ENCODE measurements at places on chromosomes 7 and 10.

- H3K4me3 ChIP-seq = no peak overlapping the region
- no peaks in the 10 kb centered on the region for H3K4me1 ChIP-seq
- peak overlapping the region; percentile 53 for H3K27ac ChIP-seq
- no peaks in the 10 kb centered on the region for H3K36me3 ChIP-seq
- no peaks in the 10 kb centered on the region for H3K27me3 ChIP-seq
Observed at GRCh38 chr10:500876-501275, 188.6 kb downstream of the DIP2C start.

- peaks cover 100% of the 10 kb centered on the region for H3K4me1 ChIP-seq
- no peak for ATAC-seq
- H3K36me3 ChIP-seq = no peaks in the 10 kb centered on the region
- H3K27ac ChIP-seq = peak overlapping the region; percentile 90
Observed at GRCh38 chr7:55070271-55070743, 51.5 kb downstream of the EGFR start.

DNA sequence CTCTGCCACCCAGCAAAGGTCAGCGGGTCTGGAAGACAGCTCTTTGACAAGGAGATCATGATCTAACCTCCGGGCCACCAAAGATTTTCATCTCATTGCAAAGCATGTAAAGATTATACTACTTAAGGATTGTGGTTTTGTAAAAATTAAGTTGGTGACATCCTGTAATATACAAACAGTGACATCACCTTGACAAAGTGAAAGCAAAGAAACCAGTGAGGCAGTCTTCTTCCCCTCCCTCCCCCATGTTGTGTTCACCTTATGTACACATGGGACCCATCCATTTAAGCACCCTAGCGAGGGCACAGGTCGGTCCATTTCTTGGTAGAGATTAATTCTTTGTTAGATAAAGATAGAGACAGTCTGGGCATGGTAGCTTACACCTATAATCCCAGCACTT, 3.9 kb downstream of the MDH2 start:
- no peaks in the 10 kb centered on the region for H3K4me1 ChIP-seq
- ATAC-seq = no peak
- H3K27me3 ChIP-seq = no peaks in the 10 kb centered on the region
- no peak overlapping the region for H3K4me3 ChIP-seq
- H3K36me3 ChIP-seq = no peaks in the 10 kb centered on the region
- no peak overlapping the region for H3K27ac ChIP-seq

- no peak overlapping the region for H3K27ac ChIP-seq
- no peaks in the 10 kb centered on the region for H3K27me3 ChIP-seq
- no peak for ATAC-seq
- no peaks in the 10 kb centered on the region for H3K36me3 ChIP-seq
Observed at GRCh38 chr7:108813251-108814014, 243.8 kb downstream of the DNAJB9 start.

- H3K36me3 ChIP-seq = no peaks in the 10 kb centered on the region
- peaks cover 11% of the 10 kb centered on the region for H3K4me1 ChIP-seq
- no peak overlapping the region for H3K27ac ChIP-seq
- H3K27me3 ChIP-seq = no peaks in the 10 kb centered on the region
- no peak overlapping the region for H3K4me3 ChIP-seq
- ATAC-seq = no peak
Observed at GRCh38 chr7:74307738-74308505, 18.7 kb downstream of the CLIP2 start.

DNA sequence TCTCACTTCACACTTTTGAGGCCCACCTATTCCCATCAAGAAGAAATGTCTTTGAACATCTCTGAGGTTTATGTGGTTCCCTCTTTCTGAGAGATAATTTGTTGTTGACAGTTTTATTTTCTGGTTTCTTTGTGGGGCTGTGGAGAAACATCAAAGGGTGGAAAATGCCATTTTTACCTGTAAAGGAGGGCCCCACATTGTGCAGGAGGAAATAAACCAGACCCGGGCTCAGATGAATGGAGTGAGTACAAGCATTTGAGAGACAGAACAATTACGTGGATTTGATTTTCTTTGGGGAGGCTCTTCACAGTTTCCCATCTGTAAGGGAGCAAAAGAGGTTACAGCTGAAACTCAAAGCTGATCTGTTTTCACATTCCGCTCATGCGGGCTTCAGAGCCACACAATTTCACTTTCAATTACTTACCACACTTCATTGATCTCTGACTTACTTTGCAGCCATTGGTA, 29.8 kb downstream of the ITPRIP start:
- no peak overlapping the region for H3K4me3 ChIP-seq
- peaks cover 26% of the 10 kb centered on the region for H3K4me1 ChIP-seq
- H3K27ac ChIP-seq = peak overlapping the region; percentile 95
- H3K27me3 ChIP-seq = no peaks in the 10 kb centered on the region
- no peaks in the 10 kb centered on the region for H3K36me3 ChIP-seq
- ATAC-seq = no peak

DNA sequence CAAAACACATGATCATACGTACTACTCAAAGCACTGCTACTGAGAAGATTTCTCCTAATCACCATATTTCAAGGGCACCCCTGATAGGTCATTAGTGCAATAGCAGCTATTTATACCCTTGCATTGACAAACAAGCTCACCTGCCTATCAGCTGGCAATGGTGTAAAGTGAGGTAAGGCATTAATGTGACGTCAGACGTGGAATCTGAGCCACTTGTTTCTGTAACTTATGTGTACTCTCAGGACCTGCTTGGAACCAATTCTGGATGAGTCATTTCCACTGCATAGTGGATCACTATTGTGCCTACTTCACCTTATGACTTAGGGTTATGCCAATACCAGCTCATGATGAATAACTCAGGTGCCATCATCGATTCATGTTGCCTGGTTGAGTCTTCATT, 628.5 kb upstream of the CELF2 start:
- no peak overlapping the region for H3K4me3 ChIP-seq
- H3K27me3 ChIP-seq = no peaks in the 10 kb centered on the region
- H3K27ac ChIP-seq = no peak overlapping the region
- H3K4me1 ChIP-seq = no peaks in the 10 kb centered on the region
- no peaks in the 10 kb centered on the region for H3K36me3 ChIP-seq

DNA sequence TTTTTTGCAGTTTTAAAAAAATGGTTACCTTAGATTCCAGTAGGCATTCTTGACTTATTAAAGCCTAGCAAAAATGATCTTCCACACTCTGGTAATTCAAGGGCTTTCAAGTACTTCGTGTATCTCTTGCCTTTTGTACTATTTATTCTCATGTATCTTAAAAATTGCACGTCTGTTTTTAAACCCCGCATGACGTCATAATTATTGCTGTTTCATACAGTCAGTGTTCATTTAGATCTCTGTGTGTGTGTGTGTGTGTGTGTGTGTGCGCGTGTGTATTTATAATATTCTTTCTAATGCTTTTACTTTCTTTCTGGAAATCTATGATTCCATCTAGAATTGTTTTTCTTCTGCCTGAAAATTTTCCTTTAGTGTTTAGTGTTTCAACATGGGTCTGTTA, 234.2 kb downstream of the CCSER2 start:
- H3K36me3 ChIP-seq = no peaks in the 10 kb centered on the region
- no peaks in the 10 kb centered on the region for H3K4me1 ChIP-seq
- no peak for ATAC-seq
- H3K4me3 ChIP-seq = no peak overlapping the region
- peaks cover 40% of the 10 kb centered on the region for H3K27me3 ChIP-seq

DNA sequence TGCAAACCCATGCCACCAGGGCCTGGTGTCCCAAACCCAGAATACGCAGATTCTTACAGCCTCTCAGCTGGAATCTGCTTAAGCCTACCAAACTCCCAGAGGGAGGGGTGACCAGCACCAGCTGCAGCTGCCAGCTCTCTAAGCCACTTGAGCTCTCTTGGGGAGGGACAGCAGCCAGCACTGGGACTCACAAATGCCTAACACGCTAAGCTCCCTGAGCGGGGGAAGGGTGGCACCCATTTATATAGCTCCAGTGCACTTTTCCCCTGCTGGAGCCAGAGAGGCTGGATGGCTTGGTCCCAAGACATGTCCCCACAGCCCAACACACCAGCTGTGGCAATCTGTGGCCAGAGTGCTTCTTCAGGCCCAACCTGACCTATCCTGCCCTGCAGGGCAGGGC, 326.8 kb upstream of the NRG3 start:
- H3K27me3 ChIP-seq = no peaks in the 10 kb centered on the region
- H3K36me3 ChIP-seq = no peaks in the 10 kb centered on the region
- no peak overlapping the region for H3K4me3 ChIP-seq
- H3K27ac ChIP-seq = no peak overlapping the region
- no peaks in the 10 kb centered on the region for H3K4me1 ChIP-seq
- no peak for ATAC-seq

DNA sequence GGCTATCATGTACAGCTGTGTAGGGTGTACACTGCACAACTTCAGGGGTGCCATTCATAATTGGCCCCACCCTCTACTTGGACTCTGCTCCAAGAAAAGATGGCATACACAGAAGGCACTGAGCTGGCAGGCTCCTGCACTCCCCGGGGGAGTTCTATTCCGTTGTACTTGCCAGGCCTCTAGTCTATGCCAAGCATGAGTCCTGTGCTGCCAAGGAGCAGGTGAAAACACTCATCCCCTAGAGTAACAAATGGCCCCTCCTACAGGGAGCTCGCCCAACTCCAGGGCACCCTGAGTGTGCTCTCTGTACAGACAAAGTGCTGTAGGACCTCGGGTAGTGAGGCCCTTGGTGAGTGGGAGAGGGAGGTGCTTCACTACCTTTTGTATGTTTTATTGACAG, 127.2 kb downstream of the SLIT1 start:
- ATAC-seq = peak; percentile 50
- no peaks in the 10 kb centered on the region for H3K36me3 ChIP-seq
- H3K4me1 ChIP-seq = peaks cover 10% of the 10 kb centered on the region

GRCh38 chr7:112086496-112087254, 119.5 kb downstream of the DOCK4 start:
- H3K36me3 ChIP-seq = no peaks in the 10 kb centered on the region
- no peak for ATAC-seq
- H3K27ac ChIP-seq = no peak overlapping the region
- no peaks in the 10 kb centered on the region for H3K4me1 ChIP-seq
- H3K27me3 ChIP-seq = no peaks in the 10 kb centered on the region

DNA sequence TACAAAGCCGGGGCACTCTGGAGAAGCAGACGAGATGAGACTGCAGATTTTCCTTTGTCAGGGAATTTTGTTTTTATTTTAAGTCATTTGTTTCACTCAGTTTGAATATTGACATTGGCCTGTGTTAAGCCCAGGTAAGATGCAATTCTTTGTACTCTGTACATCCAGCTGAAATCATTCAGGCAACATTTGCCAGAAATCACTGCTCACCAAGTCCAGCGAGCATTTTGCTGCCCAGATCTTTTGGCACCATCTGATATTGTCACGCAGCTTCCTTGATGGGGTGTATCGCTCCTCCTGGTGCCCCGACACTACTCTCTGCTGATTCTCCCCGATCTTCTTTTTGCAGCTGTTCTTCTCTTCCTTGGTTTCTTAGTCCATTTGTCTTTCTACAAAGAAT, 261.7 kb downstream of the GALNT17 start:
- H3K27me3 ChIP-seq = no peaks in the 10 kb centered on the region
- no peaks in the 10 kb centered on the region for H3K36me3 ChIP-seq
- H3K27ac ChIP-seq = no peak overlapping the region
- ATAC-seq = no peak
- no peaks in the 10 kb centered on the region for H3K4me1 ChIP-seq

GRCh38 chr10:48232717-48233447, 41.6 kb downstream of the FRMPD2 start:
- H3K27ac ChIP-seq = no peak overlapping the region
- no peak for ATAC-seq
- H3K4me1 ChIP-seq = no peaks in the 10 kb centered on the region
- peaks cover 5% of the 10 kb centered on the region for H3K27me3 ChIP-seq
- no peak overlapping the region for H3K4me3 ChIP-seq

GRCh38 chr10:97887399-97887798, 37.8 kb downstream of the GOLGA7B start:
- no peak overlapping the region for H3K4me3 ChIP-seq
- H3K36me3 ChIP-seq = no peaks in the 10 kb centered on the region
- no peaks in the 10 kb centered on the region for H3K4me1 ChIP-seq

DNA sequence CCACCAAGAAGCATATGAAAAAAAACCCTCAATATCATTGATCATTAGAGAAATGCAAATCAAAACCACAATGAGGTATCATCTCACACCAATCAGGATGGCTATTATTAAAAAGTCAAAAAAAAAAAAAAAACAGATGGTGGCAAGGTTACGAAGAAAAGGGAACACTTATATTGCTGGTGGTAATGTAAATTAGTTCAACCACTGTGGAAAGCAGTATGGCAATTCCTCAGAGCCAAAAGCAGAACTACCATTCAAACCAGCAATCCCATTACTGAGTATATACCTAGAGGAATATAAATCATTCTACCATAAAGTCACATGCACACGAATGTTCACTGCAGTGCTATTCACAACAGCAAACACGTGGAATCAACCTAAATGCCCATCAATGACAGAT, 46.0 kb downstream of the CNOT4 start:
- no peak for ATAC-seq
- H3K27me3 ChIP-seq = no peaks in the 10 kb centered on the region
- H3K36me3 ChIP-seq = no peaks in the 10 kb centered on the region
- H3K4me1 ChIP-seq = no peaks in the 10 kb centered on the region
- no peak overlapping the region for H3K4me3 ChIP-seq

DNA sequence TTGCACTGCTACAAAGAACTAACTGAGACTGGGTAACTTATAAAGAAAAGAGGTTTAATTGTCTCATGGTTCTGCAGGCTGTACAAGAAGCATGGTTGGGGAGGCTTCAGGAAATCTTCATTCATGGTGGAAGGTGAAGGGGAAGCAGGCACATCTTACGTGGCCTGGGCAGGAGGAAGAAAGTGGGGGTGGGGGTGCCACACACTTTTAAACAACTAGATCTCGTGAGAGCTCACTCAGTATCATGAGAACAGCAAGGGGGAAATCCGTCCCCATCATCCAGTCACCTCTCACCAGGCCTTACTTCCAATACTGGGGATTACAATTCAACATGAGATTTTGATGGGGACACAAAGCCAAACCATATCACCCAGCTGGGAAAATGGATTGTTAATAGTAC, 281.7 kb downstream of the AUTS2 start:
- H3K4me3 ChIP-seq = no peak overlapping the region
- ATAC-seq = no peak
- H3K36me3 ChIP-seq = no peaks in the 10 kb centered on the region
- peaks cover 13% of the 10 kb centered on the region for H3K4me1 ChIP-seq

- no peaks in the 10 kb centered on the region for H3K27me3 ChIP-seq
- H3K27ac ChIP-seq = no peak overlapping the region
- H3K36me3 ChIP-seq = no peaks in the 10 kb centered on the region
- no peak for ATAC-seq
- H3K4me3 ChIP-seq = no peak overlapping the region
Observed at GRCh38 chr7:12091231-12091630, 119.9 kb upstream of the TMEM106B start.

- no peaks in the 10 kb centered on the region for H3K36me3 ChIP-seq
- H3K4me3 ChIP-seq = no peak overlapping the region
Observed at GRCh38 chr10:21449288-21449966, 76.1 kb downstream of the SKIDA1 start.

- no peaks in the 10 kb centered on the region for H3K4me1 ChIP-seq
- no peaks in the 10 kb centered on the region for H3K36me3 ChIP-seq
- no peak overlapping the region for H3K4me3 ChIP-seq
- H3K27me3 ChIP-seq = peaks cover 19% of the 10 kb centered on the region
Observed at GRCh38 chr7:135719688-135720087, 8.3 kb downstream of the SLC13A4 start.

- no peak overlapping the region for H3K4me3 ChIP-seq
- no peak overlapping the region for H3K27ac ChIP-seq
Observed at GRCh38 chr10:6558272-6558671, 21.8 kb downstream of the PRKCQ start.

All from gastroesophageal sphincter (tissue), 4 donors.